ENCODE measurements at places on chromosomes 1 and 21. TPM values are rescaled to one million over a fixed set of nuclear protein-coding genes. Genes with fewer than 3 reads are reported as not detected.

DNA sequence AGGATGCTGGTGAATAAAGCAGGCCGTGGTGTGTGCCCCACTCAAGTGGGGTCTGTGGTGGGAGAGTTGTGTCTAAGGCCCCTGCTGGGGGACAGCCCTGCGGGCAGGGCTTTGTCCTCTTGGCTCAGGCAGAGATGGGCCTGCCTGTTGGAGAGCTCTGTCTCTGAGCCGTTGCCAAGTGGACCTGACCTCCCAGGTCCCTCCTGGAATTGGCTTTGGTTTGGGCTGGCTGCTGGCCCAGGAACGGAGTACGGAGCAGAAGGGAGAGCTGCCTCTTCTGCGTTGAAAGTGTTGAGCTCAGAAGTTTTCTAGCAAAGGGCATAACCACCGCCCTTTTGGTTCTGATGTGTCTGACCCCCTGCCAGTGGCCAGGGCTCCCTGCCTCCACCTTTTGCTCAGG lies 153.9 kb downstream of the PEX14 start:
- no peak for DNase-seq

DNA sequence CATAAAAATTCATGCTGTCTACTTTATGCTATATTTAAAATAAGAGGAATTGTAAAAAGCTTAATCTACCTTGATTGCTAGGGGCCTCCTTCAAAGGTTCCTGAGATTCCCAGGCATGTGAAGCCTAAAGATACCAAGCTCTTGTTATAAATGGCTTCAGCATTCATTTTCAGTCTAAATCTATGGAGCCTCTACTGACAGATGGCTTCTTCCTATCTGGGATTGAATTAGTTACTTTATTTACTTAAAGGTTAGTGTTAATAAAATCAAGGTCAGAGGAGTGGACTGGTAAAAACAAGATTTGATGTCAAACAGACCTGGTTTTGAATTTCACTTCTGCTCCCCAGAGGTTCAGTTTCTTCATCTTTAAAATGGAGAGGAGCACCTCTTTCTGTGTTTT lies 93.7 kb downstream of the TNNI3K start:
- DNase-seq, result no peak

DNA sequence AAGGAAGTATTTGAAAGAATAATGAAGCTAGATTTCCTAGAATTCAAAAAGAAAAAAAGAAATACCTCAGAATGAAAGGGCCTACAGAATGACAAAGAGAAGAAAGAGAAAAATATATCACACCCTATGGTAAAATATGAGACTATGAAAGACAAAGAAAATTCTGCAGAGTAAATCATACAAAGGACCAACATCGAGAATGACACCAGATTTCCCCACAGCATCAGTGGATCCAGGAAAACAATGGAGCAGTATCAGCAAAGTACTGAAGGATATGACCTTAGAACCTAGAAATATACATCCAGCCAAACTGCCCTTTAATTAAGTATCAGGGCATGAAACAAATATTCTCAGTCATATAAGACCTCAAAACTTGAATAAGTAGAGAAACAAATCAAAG lies 21.2 kb upstream of the IFNAR2 start:
- no peak for DNase-seq

- no peak for DNase-seq
Observed at GRCh38 chr1:185087746-185088145, 42.4 kb downstream of the RNF2 start.

DNA sequence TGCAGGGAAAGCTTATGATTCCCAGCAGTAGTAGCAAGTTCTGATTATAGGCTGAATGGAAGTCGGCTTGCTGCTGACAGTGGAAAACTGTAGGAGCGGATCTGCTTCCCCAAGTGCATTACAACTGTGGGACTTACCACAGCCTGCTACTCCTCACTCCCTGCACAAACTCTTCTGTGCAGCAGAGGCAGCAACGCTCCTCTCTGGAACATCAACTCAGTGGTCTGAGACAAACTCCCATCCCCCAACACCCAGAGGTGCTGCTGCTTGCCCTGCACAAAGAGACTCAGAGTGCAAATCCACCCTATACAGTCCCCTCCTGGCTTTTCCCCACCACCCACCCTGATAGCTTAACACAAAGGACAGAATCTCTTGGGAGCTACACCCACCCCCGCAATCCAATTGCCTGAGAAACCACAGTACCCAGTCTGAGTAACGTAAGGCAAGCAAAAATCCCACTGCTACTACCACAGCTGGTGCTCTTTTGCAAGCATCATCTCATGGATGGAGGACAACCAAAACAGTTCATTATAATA lies 1455.2 kb downstream of the AMY1C start:
- no peak for DNase-seq

- no peak for DNase-seq
Observed at GRCh38 chr1:204834336-204834735, 36.3 kb upstream of the NFASC start.

GRCh38 chr1:165228676-165229075 lies 127.8 kb downstream of the LMX1A start:
- DNase-seq, result no peak

- no peak for DNase-seq
Observed at GRCh38 chr1:67683316-67683715, 1.7 kb upstream of the GADD45A start.

DNA sequence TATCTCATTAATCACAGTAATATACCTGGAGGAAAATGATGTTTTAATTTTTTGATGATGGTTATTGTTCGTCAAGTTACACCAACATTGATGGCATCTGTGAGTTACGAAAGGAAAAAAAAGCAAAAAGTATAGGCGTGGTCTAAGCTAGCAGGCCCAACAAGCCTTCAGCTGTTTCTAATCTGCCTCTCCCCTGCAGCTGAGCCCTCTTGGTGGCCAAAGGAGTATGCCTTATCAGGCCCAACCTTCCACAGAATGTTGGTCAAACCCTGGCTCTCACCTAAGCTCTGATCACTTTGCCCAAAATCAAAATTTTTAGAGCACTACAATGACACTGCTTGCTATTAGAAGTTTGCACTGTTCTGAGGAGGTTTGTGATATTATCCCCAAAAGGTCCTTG lies 4.9 kb downstream of the C1orf105 start:
- DNase-seq, result no peak

DNA sequence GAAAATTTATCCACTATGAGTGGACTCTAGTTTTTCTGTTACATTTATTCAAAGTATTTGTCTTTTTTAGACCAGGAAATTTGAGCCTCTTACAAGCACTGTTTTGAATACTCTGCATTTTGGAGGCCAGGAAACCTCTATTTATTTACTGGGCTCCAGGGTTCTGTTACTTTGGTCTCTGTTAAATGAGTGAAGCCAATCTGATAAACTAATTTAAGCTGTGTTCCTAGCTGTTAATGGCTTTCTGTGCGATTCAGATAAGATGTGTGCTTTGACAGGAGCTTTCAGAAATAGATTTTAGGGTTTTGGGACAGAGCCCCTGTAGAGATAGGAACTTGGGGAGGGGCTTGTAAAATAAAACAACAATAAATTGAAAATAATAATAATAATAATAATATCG lies 23.9 kb downstream of the ACKR1 start:
- no peak for DNase-seq

- no peak for DNase-seq
Observed at GRCh38 chr1:66777831-66778230, 23.2 kb downstream of the INSL5 start.

DNA sequence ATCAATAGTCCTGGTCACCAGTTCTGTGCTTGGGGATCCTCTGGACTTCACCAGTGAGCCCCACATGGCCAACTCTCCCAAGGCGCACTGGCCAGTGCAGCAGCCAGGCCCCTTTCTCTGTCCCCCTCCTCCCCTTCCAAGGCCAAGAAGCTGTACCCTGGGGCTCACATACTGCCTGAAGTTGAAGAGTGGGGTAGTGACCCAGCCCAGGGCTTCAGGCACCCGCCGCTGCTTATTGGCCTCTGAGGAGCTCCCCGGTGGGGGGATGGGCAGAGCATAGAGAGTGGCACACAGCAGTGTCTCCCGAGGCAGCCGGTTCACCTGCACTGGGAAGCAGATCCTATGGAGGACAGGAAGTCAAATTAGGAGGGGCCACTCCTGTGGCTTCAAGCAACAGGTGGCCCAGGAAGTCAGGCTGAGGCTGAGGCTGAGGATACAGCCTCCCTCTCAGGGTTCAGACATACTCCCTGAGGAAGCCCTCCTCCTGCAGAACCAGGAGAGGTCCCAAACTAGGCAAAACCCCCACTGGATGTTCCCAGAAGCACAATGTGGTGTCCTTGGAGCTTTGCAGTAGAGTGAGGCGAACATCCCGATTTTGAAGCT lies 38.2 kb upstream of the PPP1R15B start:
- DNase-seq, result no peak

DNA sequence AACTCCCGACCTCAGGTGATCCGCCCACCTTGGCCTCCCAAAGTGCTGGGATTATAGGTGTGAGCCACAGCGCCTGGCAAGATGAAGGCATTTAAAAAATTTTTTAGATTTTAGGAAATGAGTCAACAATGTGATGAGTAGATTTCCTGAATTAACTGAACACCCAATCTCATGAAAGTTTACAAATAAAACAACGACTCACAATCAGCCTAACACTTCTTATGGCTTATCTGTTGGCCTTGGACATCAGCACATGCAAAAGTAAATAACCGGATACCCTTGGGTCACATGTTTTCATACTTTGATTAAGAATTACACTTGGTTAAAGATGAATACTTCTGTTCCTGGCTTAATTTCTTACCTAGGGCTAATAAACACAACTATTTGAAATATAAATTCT lies 3.0 kb downstream of the GNG12 start:
- no peak for DNase-seq

DNA sequence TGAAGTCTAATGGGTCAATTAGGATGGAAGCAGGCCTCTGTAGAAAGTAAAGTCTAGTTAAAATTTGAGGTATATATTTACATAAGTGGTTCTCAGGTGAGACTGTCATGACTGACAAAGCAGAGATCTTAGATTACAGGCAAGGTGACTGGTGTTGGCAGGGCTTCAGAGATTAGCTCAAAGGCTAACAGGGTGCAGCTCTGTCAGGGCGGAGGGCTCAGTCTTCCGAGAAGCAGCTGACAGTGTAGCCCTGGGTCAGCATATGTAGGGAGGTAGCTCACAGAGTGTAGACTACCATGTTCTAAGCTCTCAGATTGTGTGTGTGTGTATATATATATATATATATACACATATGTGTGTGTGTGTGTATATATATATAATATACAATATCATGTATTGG lies 54.7 kb downstream of the RBM11 start:
- DNase-seq, result no peak

- no peak for DNase-seq
Observed at GRCh38 chr1:28354121-28354520, 15.4 kb upstream of the PHACTR4 start.

DNA sequence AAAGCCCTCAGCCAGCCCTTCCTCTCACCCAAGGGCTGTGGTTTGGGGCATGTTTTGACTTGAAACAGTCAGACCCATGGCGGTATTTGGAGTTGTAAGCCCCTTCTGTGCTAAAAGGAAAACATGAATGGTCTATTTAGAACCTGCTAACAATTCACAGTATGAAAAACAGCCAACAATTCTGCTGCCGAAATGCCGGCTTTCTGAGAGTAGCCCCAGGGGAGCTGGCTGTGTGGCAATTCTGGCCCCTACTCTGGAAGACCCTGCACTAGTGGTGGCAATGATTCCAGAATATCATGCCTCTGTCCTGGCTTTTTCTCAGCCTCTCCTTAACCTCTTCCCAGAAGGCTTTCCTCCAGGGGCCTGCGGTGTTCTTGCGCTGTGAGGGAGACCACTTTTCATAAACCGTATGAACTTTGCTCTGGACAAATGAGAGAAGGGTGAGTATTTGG lies 118.7 kb downstream of the EDEM3 start:
- peak; percentile 42 for DNase-seq

- no peak for DNase-seq
Observed at GRCh38 chr1:62210960-62211359, 16.3 kb downstream of the L1TD1 start.

- DNase-seq, result no peak
Observed at GRCh38 chr1:104794035-104794434, 1044.3 kb downstream of the AMY1C start.

The SYCP1 gene
- total RNA-seq, result not detected

The TEX38 gene
- not detected for total RNA-seq

The SLC30A2 gene
- total RNA-seq, result 0.26 TPM

The VAV3 gene
- 35.5 TPM for total RNA-seq

The DAB1 gene
- 0.05 TPM for total RNA-seq

The FAM163A gene
- total RNA-seq, result not detected

The CFAP141 gene
- not detected for total RNA-seq

Measured in SJCRH30 (cell line).